ENCODE measurements at places on chromosomes 2 and 18. TPM values are rescaled to one million over a fixed set of nuclear protein-coding genes. Genes with fewer than 3 reads are reported as not detected.

DNA sequence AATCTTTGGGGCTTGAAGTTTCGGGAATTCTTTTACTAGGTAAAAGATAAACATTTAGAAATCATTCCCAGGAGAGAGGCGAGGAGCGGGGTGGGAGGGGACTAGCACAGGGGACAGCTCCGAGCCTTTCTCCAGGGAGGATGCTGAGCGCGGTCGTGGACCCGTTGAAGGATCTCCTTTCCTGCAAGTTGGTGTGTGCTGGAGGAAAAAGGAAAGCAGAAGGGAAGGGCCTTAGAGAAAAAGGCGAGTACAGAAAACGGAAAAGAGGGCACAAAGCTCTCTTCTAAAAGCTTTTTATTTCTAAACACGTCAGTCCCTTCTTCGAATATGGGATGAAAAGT lies 640 bp downstream of the SLC39A6 start:
- no peak for DNase-seq

DNA sequence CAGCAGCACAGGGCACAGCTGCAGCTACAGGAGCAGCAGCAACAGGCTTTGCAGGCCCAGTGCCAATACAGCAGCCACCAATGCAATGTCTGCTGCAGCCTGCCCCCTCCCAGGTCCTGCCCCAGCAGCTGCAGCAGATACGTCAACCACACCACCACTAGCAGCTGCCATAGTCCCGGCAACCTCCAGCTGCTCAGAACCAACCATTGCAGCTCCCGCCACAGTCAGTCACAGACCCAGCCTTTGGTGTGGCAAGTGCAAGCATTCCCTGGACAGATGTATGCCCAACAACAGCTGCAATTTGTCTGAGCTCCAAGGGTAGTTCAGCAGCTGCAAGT lies 53.3 kb upstream of the TUBA3E start:
- DNase-seq = no peak

GRCh38 chr2:240302933-240303595 lies 132.4 kb upstream of the GPC1 start:
- no peak for DNase-seq

- no peak for DNase-seq
Measured at GRCh38 chr18:66972681-66973080, 368.8 kb upstream of the CDH19 start.

DNA sequence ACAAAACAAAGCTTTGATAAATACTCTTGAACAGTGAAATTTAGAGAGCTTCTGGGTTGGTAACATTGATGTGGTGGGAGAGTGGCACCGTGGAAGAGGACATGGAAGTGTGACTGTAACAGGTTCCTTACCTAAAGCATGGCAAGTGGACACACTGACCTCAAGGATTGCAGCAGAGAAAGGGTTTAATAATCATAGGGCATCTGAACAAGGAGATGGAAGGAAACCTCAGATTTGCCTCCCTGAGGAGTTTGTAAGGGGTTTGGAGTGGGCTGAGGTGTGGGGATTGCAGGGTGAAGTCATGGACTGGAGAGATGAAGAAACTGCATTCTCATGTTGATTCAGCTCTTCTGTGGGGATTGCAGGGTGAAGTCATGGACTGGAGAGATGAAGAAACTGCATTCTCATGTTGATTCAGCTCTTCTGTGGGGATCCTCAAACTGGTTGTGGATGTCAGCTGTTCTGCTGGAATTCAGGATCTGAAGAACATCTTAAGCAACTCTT lies 83.8 kb upstream of the TLK1 start:
- peak; percentile 70 for DNase-seq

GRCh38 chr18:78901923-78902794 lies 77.5 kb upstream of the SALL3 start:
- DNase-seq = peak; percentile 88

GRCh38 chr2:65165558-65165957 lies 35.7 kb upstream of the RAB1A start:
- no peak for DNase-seq

DNA sequence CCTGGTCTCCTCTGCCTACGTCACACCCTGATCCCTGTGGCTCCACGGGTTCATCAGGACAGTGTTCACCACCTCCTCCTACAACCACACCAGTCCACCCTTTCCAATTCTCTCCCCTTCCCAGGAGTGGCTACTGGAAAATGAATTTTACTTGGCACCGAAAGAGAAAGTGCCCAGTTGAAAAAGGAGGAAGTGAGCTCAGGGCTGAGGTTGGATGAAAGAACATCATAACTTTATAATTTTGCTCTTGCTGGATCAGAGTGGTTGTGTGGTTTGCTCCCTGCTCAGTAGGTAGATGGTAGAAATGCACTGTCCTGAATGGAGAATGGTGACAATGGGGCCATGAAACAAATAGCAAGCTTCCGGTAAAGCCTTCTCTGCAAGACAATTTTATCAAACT lies 140.3 kb upstream of the DDX18 start:
- DNase-seq = no peak

DNA sequence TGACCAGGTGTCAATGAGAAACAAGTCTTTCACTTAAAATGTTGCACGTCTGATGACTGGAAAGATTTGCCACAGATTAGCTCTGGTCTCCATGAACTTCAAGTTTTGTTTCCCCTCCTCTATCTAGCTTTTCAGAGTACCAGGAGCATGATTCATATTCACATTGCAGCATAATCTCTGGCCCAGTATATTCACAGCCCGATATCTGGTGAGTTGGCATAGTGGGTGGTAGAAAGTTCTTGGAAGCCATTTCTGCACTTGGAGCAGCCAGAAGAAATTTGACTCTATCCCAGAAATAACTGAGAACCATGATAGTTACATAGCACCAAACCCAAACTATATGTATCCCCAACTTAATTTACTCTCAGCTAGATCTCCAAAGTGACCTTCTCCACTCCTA lies 503.9 kb downstream of the PID1 start:
- DNase-seq = no peak

- no peak for DNase-seq
Measured at GRCh38 chr2:44450082-44450481, 88.3 kb downstream of the CAMKMT start.

DNA sequence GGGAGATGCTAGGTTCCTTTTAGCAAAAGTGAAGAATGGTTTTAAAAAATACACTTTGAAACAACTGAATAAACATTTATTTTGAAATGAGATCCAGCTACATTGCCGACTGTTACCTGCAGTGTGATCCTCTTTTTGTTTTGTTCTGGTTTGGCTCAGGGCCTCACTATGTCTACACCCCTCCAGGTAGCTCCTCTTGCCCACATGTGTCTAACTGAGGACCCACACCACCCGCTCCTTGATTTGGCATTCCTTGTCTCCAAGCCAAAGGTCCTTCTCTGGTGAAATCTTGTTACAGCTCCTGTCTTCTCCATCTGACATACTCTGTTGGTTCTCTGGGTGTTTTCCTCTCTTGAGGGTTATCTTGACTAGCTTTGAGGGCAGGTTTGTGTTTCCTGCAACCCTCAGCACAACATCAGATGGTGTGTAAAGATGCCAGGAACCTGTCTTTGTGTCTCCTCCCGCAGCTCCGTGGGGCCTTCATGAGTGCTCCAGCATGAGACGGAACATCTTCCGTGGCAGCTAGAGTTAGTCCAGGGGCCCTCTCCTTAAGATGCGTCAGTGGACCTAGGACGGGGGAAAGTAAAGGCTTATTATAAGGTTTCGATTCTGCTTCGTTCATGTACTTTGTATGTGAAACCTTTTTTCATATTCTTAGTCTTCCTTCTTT lies 32.1 kb downstream of the MAP4K4 start:
- peak; percentile 31 for DNase-seq

GRCh38 chr2:28333606-28334526 lies 58.8 kb upstream of the FOSL2 start:
- no peak for DNase-seq

DNA sequence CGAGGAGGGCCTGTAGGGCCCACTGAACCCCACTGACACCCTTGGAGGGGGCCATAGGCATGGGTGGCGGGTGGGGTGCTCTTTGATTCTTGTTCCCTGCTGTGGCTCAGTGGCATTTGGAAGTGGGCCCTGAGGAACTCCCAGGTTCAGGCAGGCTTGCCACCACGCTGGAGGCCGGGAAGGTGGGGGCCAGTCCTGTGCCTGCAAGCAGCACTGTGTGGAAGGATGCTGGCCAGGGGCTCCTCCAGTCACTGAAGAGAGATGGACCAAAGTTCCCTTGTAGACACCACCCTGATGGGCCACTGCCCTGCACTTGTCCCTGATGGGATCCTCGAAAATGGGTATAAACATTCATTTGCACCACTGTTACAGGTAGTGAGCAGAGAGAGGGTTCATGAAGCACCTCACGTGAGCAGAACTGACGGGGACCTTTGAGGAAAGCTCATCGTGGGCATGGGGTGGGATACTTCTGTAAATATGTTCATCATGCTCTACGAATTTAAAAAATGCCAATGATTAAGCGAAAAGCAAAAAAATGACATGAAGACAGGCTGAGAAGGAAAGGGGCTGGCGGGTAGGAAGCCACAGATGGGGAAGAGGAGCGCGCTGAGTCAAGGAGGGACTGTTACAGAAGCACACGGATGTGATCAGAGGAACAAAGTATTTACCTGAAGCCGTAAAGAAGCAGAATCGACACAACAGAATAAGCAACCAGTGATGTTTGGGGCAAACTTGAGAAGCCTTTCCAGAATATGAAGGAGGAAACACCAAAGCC lies 45.2 kb upstream of the ASB1 start:
- DNase-seq = no peak

DNA sequence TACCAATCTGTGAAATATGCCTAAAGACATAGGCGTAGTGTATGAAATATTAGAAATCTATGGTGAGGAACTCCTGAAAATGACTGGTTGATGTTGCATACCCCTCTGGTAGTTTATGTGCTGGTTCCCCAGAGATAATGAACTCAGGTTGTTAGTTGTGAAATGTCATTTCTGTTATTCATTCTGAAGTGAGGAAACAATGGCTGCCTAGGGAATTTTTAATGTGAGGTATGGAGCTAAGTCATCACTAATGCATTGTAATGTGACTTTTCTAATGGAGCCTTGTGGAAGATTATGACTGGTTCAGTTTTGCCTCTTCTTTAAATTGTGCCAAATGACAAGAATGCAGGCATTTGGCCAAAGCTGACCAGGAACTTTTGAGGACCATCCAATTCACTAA lies 61.6 kb upstream of the RAB27B start:
- DNase-seq = no peak

DNA sequence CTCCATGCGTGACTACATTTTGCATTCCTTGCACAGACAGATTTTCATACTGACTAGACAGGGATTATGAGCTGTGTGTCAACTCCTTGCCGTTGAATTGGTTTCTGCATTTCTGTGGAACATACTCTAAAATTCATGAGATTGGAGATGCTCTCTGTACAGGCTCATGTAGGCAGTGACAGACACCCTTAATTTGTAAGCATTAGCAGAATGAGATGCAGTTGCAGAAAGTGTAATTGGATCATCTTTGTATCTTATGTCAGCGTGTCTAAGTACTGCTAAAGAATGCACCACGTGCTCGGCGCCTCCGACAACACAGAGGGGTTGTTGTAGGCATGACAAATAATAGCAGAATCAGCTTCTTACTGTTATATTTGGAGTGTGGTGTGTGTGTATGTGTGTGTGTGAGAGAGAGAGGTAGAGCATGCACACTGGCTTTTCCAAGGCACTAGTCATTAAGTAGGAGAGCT lies 212.4 kb downstream of the CMPK2 start:
- no peak for DNase-seq

GRCh38 chr2:1661891-1662605 lies 82.3 kb downstream of the PXDN start:
- no peak for DNase-seq

GRCh38 chr2:201984333-201984732 lies 49.3 kb upstream of the FZD7 start:
- DNase-seq = no peak

- DNase-seq = no peak
Measured at GRCh38 chr2:128793404-128793803, 474.7 kb upstream of the HS6ST1 start.

GRCh38 chr2:169507698-169508097 lies 1.8 kb upstream of the KLHL41 start:
- no peak for DNase-seq

DNA sequence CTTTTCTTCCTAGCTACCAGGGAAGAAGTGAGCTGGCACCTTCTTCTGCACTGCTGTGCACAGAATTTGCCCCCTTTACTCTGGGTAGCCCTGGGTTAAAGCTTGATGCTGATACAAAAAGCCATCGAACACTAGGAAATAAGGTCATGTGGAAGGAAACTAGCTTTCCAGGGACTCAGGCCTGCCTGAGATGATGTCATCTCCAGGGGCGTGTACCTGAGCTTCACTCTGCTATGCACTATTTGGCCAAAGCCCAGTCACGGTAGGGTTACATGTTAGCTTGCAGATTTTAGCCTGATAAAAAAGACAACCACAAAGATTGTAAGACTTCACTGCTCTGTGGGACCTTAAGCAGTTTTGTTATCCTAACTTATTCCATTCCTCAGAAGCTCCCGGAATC lies 20.4 kb downstream of the EDAR start:
- no peak for DNase-seq

DNA sequence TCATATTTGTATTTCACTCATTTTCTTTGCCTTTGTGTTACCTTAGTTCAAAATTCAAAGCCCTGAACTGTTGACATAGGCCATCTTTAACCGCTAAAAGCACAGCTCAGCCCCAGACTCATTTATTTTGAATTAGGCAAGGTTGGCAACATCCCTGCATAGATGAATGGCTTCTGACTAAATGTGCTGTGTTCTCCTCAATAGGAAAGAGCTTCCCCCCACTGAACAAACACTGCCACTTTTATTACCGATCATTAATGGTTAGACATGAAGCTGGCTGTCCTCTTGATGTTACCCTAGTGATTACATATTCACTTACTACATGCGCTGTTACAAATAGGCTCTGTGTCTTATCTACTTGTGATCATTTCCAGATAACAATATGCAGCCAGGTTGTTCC lies 170.7 kb downstream of the ADCYAP1 start:
- no peak for DNase-seq

DNA sequence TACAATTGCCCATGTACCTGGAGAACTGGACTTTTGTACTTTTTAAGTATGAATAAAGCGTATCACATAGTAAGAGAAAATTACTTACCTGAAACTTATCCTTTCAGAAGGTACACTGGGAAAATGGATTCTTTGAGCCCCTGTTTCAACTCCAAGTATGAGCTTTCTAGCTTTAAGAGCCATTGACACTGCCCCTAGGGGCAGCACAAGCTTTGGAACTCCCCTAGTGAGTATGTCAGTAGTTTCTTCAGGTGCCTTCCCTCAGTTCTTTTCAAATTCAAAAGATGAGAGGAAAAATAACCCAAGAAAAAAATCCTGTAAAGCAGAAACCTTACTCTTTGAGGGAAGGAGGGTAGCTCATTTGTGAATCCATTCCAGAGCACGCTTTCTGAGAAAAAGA lies 124.1 kb downstream of the MEMO1 start:
- DNase-seq = no peak

- DNase-seq = no peak
Measured at GRCh38 chr2:204964414-204964813, 419.1 kb downstream of the PARD3B start.

Gene STRADB
- total RNA-seq = 13.6 TPM

Gene LOXL3
- total RNA-seq = 8.2 TPM

Gene ALPP
- total RNA-seq = not detected

Gene KIF1A
- total RNA-seq = 3.9 TPM

Gene USP40
- total RNA-seq = 18.9 TPM

Gene PER2
- total RNA-seq = 11.0 TPM

Gene YPEL5
- 109 TPM for total RNA-seq

Gene NCKAP1
- 210 TPM for total RNA-seq

Gene DUSP19
- 4.6 TPM for total RNA-seq

Gene CDH20
- 0.99 TPM for total RNA-seq

Gene SCYGR4
- not detected for total RNA-seq

Gene LAMA1
- total RNA-seq = 0.32 TPM
